ENCODE measurements at places on chromosomes 5 and 9.

GRCh38 chr9:125594223-125594610 is 112.8 kb downstream of the MAPKAP1 start:
- no peak for DNase-seq

- DNase-seq: no peak
Observed at GRCh38 chr9:96892131-96892530, 36.5 kb upstream of the NUTM2G start.

- DNase-seq: no peak
Observed at GRCh38 chr5:31617867-31618266, 21.1 kb upstream of the PDZD2 start.

DNA sequence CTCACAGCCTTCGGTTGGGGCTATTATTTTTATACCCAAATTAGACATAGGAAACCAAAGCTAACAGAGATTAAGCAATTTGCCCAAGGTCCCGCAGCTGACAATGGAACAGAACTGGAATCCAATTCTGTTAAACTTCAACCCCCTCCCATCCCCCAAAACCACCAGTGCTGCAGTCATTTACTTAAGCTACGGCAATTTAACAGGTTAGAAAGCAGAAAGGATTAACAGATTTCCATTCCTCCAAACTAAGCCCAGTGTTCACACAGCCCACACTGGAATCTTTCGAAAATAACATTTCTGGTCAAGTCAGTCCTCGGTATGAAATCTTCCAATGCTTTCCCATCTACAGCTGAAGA is 1023.1 kb upstream of the DMAC1 start:
- no peak for DNase-seq

GRCh38 chr9:111807197-111807596 is 12.5 kb upstream of the SHOC1 start:
- DNase-seq: no peak

DNA sequence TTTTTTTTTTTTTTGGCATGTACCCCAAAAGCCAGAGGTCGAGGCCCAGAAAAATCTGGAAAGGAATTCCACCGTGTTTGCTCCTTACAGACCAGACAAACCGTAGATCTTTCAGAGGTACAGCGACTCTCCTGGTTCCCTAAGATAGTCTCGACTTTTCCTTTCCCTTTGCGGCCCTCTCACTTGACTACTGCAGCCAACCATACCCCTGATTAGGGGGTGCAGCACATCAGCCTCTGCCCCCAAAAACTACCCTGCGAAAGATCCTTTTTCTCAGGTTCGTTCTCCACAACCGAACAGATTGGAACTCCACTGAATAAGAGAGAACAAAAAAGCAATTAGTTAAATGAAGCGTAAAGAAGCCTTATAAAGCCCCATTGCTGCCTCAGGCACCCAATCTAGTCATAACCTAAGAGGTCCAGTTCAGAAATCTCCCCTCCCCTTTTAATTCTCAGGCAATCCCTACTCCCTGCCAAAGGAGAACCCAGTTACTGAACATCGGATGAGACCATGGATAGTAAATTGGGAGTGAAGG is 379 bp upstream of the TICAM2 start:
- DNase-seq: no peak

GRCh38 chr5:139649082-139649991 is 1.2 kb downstream of the CXXC5 start:
- no peak for DNase-seq

Data from NCI-H1436 treated with DMSO at 0.1 percent for 48 hours (cell line).